HT-29 (cell line): ENCODE measurements at places on chromosomes 11 and 22. TPM values are rescaled to one million over a fixed set of nuclear protein-coding genes. Genes with fewer than 3 reads are reported as not detected.

The UPK2 gene
- total RNA-seq, result 0.31 TPM in 1 of 2 replicates, not detected in the other

The NOX4 gene
- not detected in 2 replicates for total RNA-seq

The MYO18B gene
- total RNA-seq, result not detected in 2 replicates

The TMEM223 gene
- total RNA-seq, result 77.3 and 79.3 TPM in 2 replicates

The OR8J3 gene
- not detected in 2 replicates for total RNA-seq

The CHRNA10 gene
- 2.1 and 2.8 TPM in 2 replicates for total RNA-seq

The CARD18 gene
- total RNA-seq, result not detected in 2 replicates

The MS4A15 gene
- total RNA-seq, result not detected in 2 replicates

The TMEM191B gene
- total RNA-seq, result 5.0 and 12.5 TPM in 2 replicates
